ENCODE measurements at places on chromosomes 2 and 18.

- no peak for DNase-seq
Measured at GRCh38 chr2:26412091-26412673, 10.5 kb downstream of the DRC1 start.

GRCh38 chr2:202317080-202317857 is 51.7 kb downstream of the NOP58 start:
- DNase-seq: no peak

DNA sequence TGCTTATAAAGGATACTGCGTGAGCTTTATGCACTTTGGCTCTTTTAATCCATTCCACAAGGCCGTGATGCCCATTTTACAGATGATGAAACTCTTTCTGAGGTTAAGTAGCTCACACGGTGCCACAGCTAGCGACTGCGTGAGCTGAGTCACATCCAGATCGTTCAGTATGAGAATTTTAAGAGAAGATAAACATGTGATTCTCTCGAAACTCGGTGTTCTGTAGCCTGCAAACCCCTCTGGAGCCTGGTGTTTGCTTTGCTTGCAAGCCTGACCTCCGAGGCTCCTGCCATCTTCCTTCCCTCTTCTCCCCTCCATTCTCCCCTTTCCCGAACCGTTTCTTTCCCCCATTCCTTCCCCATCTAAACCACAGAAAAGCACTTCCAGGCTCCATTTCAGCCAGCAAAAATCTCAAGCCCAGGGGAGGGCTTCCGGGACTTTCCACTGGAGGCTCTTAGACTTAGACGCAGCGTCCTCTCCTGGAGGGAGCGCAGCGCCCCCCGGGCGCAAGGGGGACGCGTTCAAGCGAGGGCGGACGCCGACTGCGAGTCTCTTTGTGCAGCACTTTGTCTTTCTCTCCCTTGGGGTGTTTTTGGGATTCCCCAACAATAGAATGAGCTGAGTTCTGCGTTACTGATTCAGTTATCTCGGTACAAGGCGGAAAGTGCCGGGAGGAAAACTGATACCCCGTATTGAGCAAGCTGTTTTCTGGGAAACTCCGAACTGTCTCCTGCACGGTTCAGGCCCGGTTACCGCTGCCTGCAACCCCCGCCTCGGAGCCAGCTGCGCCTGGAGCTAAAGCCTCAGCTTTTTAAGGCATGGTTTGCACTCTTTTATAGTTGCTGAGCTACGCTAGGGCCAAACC is 38.0 kb downstream of the CYP1B1 start:
- no peak for DNase-seq

GRCh38 chr2:201698588-201699226 is at the start of gene MPP4:
TSS of gene MPP4 (minus strand) at chr2:201698644. CDS start at chr2:201693954, 4,690 bp downstream.
- no peak for DNase-seq

- no peak for DNase-seq
Measured at GRCh38 chr18:78378403-78378802, 601.2 kb upstream of the SALL3 start.

DNA sequence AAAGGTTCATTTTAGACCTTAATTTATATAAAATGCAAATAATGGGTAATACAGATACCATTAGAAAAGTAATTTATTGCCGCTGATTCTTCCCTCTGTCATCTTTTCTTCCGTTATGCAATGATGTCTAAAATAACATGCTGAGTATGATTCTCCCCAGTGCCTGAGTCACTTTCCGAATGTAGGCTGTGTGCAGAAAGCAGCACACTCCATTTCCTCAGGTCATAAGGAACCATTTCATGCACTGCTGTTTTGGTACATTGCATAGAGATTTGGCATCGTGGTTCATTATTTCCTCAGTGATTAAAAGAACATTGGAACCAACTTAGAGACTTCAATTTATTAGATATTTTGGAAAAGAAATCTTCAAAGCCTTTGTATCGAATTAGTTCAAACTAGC is 173.5 kb downstream of the CDH2 start:
- no peak for DNase-seq

DNA sequence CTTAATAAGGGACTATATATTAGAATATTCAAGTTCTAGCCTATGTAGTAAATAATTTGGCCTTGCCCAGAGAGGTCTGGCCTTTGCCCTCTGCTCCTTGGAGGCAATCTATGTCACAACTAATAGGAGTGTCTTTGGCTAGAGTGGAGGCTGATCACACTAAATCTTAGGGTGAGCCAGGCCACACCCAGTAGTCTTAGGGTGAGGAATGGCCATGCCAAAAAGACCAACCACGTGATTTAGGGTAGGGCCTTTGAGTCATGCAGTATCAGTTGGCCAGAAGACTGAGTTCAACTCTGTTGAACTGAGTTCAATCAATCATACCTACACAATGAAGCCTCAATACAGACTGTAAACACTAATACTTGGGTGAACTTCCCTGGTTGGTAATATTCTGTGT is 26.0 kb upstream of the FLACC1 start:
- DNase-seq: no peak

DNA sequence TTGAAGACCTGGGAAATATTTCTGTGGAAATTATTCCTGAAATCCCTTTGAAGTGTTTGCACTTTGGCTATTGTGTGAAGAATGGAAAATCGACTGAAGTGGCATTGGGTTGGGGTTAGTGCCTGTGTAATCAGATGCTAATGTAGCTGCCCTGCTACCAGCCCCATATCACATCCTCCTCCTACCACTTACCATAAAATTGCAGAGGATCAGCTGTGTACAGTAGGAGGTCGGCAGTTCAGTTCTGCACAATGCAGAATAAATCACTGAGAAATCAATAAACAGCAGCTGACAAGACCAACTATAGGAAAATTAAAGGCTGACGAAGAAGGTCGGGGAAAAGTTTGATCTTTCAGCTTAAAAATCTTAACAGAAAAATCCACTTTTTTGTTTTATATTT is 440.9 kb downstream of the PTPRM start:
- DNase-seq: peak; percentile 3

- DNase-seq: no peak
Measured at GRCh38 chr18:55351241-55351691, 236.7 kb downstream of the TCF4 start.

GRCh38 chr2:239278361-239278760 is 122.5 kb downstream of the HDAC4 start:
- no peak for DNase-seq

DNA sequence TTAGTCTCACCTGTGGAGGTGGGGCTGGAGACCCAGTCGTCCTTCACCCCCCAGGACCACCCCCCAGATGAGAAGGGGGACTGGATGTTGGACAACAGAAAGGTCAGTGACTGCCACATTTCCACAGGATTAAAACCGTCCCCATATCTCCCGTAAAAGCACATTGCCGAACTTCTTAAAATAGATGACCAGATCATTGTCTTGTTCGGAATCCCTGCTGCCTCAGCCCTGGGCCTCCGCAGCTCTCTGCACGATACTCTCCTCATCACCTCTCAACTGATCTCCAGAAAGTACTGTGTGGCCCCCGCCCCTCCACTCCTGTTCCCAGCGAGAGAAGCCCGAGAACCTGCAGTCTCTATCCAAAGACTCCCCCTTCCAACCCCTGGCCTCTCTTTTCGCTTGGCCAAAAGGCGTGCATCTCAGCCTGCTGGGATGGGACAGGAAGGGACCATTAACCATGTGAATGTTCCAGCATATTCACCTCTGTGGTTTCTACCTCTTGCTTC is 13.2 kb downstream of the LRRFIP1 start:
- DNase-seq: no peak

DNA sequence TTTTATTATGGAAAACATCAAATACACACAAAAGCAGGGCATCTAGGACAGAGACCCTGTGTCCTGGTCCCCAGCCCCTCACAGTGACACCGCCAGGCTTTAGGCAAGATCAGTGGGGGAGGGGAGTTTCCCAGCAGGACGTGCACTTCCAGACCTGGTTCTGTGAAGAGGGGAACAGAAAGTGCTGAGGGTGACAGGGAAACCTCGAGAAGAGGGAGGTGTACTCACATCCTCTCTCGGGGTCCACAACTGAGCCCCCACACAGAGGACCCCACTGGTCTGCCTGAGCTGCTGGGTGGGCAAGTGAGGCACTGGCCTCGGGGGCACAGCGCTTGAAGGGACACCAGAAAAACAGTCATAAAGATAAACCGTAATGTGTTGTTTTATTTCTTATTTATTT is 4.4 kb upstream of the GPR35 start:
- DNase-seq: no peak

- no peak for DNase-seq
Measured at GRCh38 chr18:24811950-24812681, 351.7 kb downstream of the HRH4 start.

- DNase-seq: no peak
Measured at GRCh38 chr2:173692068-173692467, 273.1 kb downstream of the SP3 start.

DNA sequence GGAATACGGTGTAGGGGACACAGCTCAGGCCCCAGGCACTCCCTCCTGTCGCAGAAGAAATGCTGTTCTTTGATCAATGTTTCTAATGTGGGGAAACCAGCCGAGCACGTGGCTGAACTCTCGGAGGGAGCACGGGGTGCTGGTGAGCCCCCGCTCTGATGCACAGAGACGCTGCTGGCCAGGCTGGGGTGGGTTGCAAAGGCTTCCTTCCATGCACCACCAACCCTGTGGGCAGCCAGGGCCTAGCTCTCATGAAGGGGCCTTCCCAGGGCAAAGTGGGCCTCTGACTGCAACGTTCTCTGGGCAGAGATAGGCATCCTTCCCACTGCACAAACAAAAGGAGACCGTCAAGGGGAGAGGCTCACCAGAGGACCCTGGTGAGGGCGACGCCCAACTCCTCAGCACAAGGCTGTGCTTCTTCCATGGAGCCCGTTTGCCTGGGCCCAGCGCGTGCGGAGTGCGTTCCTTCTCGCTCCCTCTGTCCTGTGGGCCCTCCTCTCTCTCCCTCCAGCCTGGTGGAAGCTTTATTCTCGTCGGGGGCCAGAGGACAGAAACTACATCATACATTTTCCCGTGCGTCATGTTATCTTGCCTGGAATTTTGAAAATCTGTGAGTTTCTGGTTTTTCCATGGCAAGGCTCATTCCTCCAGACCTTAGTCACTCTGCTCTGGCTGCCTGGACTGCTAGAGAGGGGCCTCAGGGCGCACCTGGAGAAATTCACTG is 61.1 kb upstream of the SP3 start:
- DNase-seq: no peak

- DNase-seq: no peak
Measured at GRCh38 chr2:7725850-7726242, 808.6 kb downstream of the RNF144A start.

- no peak for DNase-seq
Measured at GRCh38 chr2:77521548-77521891, 656 bp downstream of the LRRTM4 start.

GRCh38 chr2:37688771-37689468 is 17.5 kb upstream of the CDC42EP3 start:
- DNase-seq: no peak

- DNase-seq: no peak
Measured at GRCh38 chr18:37253394-37254235, 312.0 kb downstream of the CELF4 start.

- no peak for DNase-seq
Measured at GRCh38 chr2:30661173-30662107, 145.8 kb downstream of the CAPN13 start.

GRCh38 chr2:7012141-7012764 is 95.0 kb downstream of the RNF144A start:
- DNase-seq: peak; percentile 89

- no peak for DNase-seq
Measured at GRCh38 chr18:37955201-37955600, 389.6 kb upstream of the CELF4 start.

GRCh38 chr18:36527051-36527450 is 229.5 kb downstream of the FHOD3 start:
- DNase-seq: no peak

- DNase-seq: no peak
Measured at GRCh38 chr2:182636699-182637098, 79.4 kb upstream of the DNAJC10 start.

- no peak for DNase-seq
Measured at GRCh38 chr2:238160206-238161129, 1.7 kb downstream of the ERFE start.

GRCh38 chr18:75369026-75369721 is 58.3 kb downstream of the SMIM21 start:
- DNase-seq: no peak

DNA sequence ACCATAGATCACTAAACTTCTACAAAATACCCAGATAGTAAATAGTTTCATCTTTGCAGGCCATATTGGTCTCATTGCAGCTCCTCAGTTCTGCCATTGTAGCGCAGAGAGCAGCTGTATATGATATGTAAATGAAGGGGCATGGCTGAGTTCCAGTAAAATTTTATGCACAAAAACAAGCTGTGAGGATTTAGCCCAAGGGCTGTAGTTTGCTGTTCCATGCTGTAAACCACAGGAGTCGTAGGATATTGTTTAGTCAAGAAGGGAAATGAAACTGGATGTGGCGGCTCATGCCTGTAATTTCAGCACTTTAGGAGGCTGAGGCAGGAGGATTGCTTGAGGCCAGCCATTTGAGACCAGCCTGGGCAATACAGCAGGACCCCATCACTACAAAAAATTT is 83.0 kb downstream of the MGAT5 start:
- no peak for DNase-seq

- DNase-seq: no peak
Measured at GRCh38 chr2:112582314-112582746, 2.1 kb upstream of the CHCHD5 start.

- no peak for DNase-seq
Measured at GRCh38 chr2:13113002-13113401, 396.3 kb downstream of the TRIB2 start.

- DNase-seq: no peak
Measured at GRCh38 chr2:225737556-225737955, 338.0 kb downstream of the NYAP2 start.

DNA sequence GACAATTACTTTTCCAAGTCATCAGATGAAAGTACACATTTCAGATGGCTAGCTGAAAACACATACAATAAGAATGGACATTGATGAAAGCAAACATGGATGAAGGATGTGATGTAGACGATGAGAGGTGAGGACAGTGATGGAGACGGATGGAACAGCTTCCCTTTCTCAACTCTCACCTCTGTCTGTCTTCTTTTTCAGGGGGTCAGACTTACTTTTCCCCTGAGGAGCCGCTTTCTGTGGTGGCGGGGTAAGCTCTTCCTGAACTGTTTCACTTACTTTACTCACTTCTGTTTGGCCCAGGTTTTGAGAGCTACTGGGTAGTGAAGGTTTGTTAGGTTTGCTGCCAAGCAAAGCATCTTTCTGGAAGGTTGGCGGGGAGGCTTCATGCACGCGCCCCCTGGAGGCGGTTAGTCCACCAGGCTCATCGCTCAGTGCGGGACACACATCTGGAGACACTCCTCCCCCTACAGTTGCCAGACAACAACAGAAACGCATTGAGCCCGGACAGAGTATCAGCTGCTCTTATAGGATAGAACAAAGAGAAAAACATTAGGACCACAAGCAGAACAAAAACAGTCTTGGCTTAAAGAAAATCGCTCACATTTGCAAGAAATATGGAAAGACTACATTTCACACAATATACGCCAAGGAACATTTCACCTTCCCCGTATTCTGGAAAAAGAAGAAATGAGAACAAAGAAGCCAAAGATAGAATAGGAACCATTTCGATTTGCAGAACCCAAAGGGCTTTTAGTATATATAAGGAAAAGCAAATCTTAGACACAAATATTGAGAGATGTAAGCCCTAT is 90.5 kb downstream of the MYOM1 start:
- peak; percentile 7 for DNase-seq

- no peak for DNase-seq
Measured at GRCh38 chr18:54503131-54503894, 87.7 kb upstream of the DYNAP start.
